WTC11 (cell line): ENCODE measurements at places on chromosomes 11 and 22.

GRCh38 chr11:70603114-70603755 is 204.9 kb downstream of the CTTN start:
- DNase-seq: no peak

DNA sequence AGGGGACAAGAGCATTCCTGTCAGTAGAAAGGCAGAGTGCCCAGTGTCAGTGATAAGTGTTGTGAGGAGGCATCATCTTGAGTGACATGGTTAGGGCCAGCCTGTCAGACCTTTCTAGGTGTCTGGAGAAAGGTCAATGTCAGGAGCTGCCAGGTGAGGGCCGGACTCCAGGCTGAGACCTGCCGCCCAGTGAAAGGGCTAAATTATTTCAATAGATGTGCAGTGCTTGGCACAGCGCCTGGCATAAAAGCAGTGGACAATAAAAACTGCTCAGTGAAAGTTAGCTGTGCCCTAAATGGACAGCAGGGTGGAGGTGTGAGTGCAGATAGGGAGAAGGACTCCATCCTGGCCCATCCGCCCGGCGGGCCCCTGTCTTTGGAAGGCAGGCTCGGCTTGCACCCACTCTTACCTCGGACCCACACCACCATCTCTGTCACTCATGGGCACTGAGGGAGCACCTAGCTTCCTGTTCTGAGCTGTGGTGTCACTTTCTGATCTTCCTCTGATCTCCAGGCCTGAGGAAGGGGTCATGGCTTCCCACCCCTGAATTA is 23.5 kb upstream of the WNT11 start:
- no peak for DNase-seq

GRCh38 chr22:39943953-39944872 is 16.0 kb upstream of the TMA7B start:
- DNase-seq: no peak

GRCh38 chr11:30985536-30985935 is 384.0 kb downstream of the DCDC1 start:
- DNase-seq: no peak

- no peak for DNase-seq
These were observed 583 bp upstream of the RRAS2 start for GRCh38 chr11:14359501-14360031.

DNA sequence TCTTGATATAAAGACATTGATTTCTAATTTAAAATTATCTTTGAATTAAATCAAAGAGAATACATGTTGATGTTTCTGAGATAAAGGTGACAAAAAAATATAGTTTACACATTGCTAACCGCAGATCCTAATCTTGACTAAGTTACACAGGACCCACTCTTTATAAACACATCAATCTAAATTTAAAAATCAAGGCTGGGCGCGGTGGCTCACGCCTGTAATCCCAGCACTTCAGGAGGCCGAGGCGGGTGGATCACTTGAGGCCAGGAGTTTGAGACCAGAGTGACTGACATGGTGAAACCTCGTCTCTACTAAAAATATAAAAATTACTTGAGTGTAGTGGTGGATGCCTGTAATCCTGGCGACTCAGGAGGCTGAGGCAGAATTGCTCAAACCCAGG is 1.9 kb downstream of the ARFGAP3 start:
- DNase-seq: no peak

DNA sequence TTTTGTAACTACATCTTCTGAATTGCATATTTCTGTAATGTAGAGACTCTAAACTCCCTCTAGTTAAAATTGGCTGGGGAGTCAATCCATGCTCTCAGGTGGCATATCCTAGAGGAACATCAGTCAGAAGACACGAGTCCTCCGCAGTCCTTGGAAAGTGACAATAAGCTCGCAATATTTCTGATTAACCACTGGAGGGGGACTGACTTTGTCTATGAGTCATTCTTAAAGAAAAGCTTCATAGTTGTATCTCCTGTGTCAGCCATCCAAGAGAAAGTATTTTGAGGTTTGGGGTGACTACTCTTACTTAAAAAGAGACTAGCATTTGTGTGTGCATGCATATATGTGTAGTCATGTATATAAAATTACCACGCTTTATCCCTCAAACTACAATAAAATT is 60.2 kb downstream of the SLN start:
- no peak for DNase-seq
